ENCODE measurements at places on chromosomes 12 and 14.

DNA sequence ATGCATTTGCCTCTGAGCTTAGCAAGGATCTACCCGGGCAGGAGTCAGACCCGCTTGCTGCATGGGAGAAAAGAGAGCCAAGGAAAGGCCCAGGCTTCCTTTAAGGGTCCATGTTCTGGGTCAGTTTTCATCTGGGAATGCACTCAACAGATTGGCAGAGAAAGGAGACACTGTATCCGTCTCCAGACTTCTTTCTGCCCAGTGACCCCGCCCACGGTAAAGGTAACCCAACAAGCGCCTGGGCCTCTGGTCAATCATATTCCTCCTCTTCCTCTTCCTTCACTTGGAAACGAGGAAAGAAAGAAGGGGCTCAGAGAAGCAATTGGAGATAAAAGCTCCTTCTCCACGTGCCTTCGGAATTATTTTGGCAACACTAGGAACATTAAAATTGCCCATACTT, 27.1 kb upstream of the TCP11L2 start:
- DNase-seq, result no peak

GRCh38 chr14:66010695-66011094, 475.5 kb upstream of the CCDC196 start:
- DNase-seq, result peak; percentile 12

- DNase-seq, result no peak
Observed at GRCh38 chr14:60212503-60213371, 36.3 kb upstream of the PPM1A start.

GRCh38 chr12:117580015-117580717, 218.7 kb upstream of the NOS1 start:
- no peak for DNase-seq

DNA sequence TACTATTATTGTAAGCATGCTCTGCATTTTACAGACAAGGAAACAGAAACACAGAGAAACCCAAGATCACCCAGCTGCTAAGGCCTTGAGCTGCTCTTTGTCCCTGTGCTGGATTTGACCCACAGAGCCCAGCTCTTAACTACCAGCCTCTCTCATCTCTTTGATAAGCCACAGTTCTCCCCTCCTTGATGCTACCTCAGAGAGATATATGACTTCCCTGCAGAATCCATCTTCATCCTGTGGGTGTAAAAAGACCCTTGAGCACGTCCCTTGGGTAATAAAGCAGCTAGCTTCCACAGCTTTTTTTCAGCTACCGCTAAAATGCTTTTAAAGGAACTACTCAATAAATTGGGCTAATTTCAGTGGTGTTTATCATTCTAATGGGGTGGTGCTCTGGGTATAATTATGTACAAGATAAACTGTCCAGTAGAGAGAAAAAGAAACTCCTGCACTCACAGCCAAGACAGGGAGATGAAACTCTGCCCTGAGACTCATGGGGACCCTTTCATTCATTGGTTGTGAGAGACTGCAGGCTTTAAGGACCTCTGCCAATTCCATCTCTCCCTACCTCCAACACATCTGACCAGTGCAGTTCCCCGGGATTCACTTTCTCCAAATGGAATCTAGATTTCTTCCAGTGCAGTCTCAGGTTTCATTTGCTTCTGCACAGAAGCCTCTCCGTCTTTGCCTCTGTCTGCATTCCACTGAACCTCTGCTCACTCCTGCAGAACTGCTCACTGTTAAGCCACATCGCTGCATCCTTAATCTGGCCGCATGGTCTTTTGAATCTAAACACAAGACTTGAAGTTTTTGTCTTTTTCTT, 24.7 kb upstream of the NTF3 start:
- DNase-seq, result peak; percentile 43

- peak; percentile 60 for DNase-seq
Observed at GRCh38 chr14:103880348-103881267, 33.2 kb upstream of the PPP1R13B start.

- DNase-seq, result peak; percentile 51
Observed at GRCh38 chr12:51864833-51865670, 16.5 kb upstream of the FIGNL2 start.

GRCh38 chr12:25644979-25645378, 91.9 kb upstream of the LMNTD1 start:
- peak; percentile 44 for DNase-seq

DNA sequence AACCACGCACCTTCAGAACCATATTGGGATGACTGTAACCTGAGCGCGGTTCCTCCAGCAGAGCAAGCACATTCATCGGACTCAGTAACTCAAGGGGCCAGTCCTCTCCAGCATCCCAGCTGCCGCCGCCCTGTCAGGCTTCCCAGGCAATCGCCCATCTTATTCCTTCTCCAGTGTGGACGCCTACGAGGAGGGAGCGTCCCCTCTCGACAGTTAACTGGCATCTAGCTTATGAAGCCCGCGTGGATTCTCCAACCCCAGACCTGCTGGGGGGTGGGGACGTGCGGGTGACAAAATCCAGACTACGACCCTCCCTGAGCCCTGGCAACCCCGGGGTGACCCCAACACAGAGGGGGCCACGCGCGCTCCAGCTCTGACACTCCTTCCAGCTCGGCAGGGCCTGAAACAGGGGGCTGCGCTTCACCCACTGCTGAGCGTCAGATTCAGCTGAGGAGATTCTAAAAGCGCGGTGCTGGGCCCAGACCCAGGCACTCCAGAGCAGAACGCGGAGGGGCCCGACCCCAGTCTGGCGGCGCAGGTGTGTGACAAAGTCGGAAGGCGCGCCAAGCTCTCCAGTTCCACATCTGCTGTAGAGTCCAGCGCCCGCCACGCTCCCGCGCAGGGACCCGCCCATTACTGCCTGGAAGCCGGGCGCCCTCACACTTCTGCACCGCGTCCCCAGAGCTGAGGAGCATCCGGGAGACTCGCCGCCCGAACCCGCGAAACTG, 43.9 kb upstream of the ESR2 start:
- DNase-seq, result peak; percentile 90

GRCh38 chr12:27151479-27151878, 69.1 kb upstream of the C12orf71 start:
- no peak for DNase-seq

GRCh38 chr12:69065775-69066174, 132.8 kb upstream of the CPM start:
- DNase-seq, result peak; percentile 40

DNA sequence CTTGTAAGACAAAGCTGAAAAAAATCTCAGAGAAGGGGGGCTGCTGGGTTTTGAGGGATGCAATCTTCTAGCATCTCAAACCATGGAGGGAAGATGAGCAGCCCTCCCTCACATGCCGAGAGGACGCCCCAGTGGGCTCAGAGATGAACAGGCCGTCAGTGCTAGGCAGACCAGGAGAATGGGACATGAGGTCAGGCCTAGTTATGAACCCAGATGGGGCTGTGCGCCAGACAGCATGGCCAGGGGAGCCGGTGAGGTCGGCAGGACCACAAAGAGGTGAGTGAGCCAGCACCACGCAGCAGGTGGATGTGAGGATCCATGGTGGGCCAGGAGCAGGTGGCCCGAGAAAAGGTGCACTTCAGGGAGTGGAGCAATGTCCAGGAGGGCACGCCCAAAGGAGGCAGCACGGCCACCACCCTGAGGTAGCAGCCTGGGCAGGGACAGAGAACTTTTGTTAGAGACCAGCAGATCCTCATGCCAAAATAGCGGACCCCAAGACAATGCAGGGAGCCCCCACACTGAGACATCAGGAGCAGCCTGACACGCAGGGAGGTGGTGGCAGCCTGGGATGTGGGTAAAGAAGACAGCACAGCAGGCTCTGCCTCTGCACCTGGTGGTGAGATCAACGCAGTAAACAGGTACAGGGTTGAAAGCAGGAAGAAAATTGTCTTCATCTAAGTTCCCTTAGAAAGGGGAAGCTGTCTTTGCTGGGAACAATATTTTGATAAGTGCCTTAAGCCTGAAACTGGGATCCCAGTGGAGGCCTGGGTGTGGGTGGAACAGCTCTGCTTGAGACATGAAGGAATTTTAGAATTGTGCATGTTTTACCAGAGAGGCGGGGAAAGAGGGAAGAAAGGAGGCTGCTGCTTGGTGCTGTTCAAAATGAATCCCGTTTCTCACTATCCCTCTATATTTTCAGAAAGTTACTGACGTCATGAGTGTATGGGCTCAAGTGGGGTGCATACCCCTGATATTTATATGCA, 17.8 kb upstream of the MCRS1 start:
- DNase-seq, result no peak
